NCI-H2107 (cell line): ENCODE measurements at places on chromosomes 4 and X.

GRCh38 chrX:72348247-72348979 lies 42.7 kb upstream of the CITED1 start:
- no peak for DNase-seq

- no peak for DNase-seq
These were observed 455.9 kb downstream of the AFF2 start for GRCh38 chrX:148956352-148956751.

DNA sequence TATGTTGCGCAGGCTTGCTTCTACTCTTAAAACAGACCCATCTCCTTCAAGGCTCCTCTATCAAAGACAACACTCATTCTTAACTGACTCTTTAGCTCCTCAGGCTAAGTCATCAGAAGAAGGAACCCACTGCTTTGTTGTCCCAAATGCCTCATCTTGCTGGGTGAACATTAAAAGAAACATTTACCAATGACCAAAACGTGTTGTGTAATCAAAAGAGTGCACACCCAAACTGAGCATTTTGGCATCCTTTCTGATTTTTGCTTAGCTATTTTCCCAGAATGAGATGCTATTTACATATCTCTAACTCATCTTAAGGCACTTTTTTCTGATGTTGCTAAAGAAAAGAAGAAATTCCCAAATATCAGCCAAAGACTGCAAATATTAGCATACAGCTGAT lies 131.7 kb upstream of the VCX3A start:
- DNase-seq: no peak

DNA sequence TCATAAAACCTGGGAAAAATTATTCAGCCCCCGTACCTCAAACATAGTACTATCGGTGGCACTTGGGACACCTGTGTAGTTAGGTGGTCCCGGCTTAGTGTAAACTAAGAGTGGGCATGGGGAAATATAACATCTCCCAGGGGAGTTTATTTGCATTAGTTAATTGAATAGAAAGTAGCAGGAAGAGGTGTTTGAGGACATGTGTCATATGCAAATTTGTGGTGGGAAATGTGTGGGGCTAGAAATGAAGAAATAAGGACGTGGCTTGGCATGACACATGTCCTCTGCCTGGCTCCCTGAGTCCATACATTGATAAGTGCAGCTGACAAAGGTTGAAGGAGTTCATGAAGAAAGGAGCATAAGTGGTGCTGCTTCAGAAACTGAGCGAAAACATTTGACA lies 483.6 kb downstream of the SH2D1A start:
- DNase-seq: no peak
